ENCODE measurements at places on chromosomes 5 and 9.

DNA sequence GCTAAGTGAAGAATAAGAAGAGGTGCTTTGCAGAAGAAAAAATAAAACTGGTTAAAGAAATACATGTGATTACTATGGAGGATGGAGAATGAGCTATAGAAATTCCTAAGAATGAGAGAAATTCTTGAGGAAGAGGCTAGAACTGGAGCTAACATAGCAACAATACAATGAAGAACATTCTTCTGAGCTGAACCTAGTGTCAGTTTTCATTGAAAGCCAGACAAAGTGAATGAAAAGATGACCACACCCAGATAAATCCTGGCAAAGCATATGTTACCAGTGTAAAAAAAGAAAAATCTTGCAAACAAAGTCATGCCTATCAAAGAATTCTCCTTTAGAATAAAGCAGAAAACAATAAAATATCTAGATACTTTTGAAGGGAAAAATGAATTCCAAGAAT lies 39.6 kb downstream of the SGCD start:
- DNase-seq: no peak

- DNase-seq: no peak
Observed at GRCh38 chr5:143047091-143047490, 276.9 kb downstream of the ARHGAP26 start.

GRCh38 chr5:88548136-88548805 lies 279.6 kb upstream of the TMEM161B start:
- DNase-seq: no peak

DNA sequence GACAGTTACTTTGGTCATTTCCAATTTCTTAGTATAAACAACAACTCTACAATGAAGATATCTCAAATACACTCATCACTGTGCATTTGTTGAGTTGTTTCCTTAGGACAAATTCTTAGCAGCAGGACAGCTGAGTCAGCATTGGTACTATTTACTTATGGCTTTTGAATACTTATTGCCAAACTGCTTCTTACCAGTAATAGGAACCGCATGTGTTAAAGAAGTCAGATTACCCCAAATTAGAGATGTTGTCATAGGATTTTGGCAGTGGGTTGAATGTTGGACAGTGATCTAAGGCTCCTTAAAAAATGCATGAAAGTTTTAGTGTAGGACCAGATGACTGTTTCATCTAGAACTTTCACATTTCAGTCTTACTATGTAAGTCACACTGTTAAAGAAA lies 280.1 kb upstream of the DMRT1 start:
- DNase-seq: no peak

GRCh38 chr9:134136996-134137299 lies 1.1 kb downstream of the WDR5 start:
- no peak for DNase-seq

GRCh38 chr5:72908664-72909063 lies 47.2 kb upstream of the FCHO2 start:
- no peak for DNase-seq

- DNase-seq: no peak
Observed at GRCh38 chr5:87541033-87541432, 128.3 kb upstream of the CCNH start.

GRCh38 chr5:77294185-77294584 lies 83.7 kb downstream of the PDE8B start:
- DNase-seq: no peak

- DNase-seq: no peak
Observed at GRCh38 chr5:110441035-110441434, 285.4 kb downstream of the TMEM232 start.

DNA sequence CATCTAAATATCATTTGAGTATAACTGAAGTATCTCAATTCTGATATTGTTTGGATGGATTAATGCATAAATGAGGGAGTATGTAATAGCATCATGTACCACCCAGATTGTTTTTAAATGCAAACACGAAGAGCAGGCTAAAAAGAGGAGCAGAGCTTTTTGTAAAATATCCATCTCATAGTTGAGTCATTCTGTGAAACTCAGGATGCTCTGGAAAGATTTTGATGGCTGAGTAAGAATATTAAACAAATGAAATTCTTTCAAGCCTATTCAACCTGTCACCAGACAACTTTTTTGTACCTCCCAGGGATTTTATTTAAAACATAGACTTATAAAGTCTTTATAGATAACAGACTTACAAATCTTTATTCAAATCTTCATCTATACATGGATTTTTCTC lies 625.9 kb downstream of the TLE4 start:
- DNase-seq: no peak

GRCh38 chr9:6147846-6148245 lies 67.8 kb upstream of the IL33 start:
- DNase-seq: no peak

- no peak for DNase-seq
Observed at GRCh38 chr5:81214848-81215247, 18.3 kb upstream of the CKMT2 start.

GRCh38 chr9:88234114-88234513 lies 95.8 kb upstream of the SPATA31C2 start:
- no peak for DNase-seq

GRCh38 chr5:168960497-168960896 lies 340.4 kb downstream of the SLIT3 start:
- DNase-seq: no peak

- DNase-seq: no peak
Observed at GRCh38 chr5:131147258-131147657, 17.8 kb downstream of the HINT1 start.

GRCh38 chr5:110623874-110624273 lies 102.6 kb downstream of the TMEM232 start:
- DNase-seq: no peak

GRCh38 chr5:149740866-149741459 lies 10.9 kb downstream of the PPARGC1B start:
- no peak for DNase-seq

- DNase-seq: no peak
Observed at GRCh38 chr9:76969716-76970115, 49.7 kb upstream of the FOXB2 start.

GRCh38 chr5:118580949-118581348 lies 407.4 kb downstream of the DTWD2 start:
- no peak for DNase-seq

- DNase-seq: no peak
Observed at GRCh38 chr9:97412626-97413385, 910 bp downstream of the TDRD7 start.

- DNase-seq: no peak
Observed at GRCh38 chr5:171420431-171421241, 1.2 kb downstream of the FGF18 start.

GRCh38 chr5:6843335-6843734 lies 130.1 kb downstream of the TENT4A start:
- no peak for DNase-seq

- no peak for DNase-seq
Observed at GRCh38 chr5:10168254-10168653, 81.4 kb downstream of the ATPSCKMT start.

GRCh38 chr5:176383961-176384360 lies 4.4 kb downstream of the NOP16 start:
- DNase-seq: no peak

- DNase-seq: no peak
Observed at GRCh38 chr9:843427-843785, 1.9 kb downstream of the DMRT1 start.

DNA sequence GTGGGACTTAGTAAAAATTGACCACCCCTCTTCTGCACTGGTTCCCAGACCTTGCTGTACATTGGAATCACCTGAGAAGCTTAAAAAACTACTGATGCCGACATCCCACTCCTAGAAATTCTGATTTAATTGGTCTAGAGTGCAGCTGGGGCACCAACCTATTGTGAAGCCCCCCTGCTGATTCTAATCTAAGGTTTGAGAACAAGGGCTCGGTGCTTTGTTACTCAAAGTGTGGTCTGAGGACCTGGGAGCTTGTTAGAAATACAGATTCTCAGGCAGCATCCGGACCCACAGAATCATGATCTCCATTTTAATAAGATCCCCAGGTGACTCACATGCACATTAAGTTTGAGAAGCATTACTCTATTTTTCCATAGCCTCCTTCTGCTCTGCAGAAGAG lies 57.8 kb upstream of the LPAR1 start:
- no peak for DNase-seq

- no peak for DNase-seq
Observed at GRCh38 chr5:81838307-81838906, 87.5 kb upstream of the SSBP2 start.

DNA sequence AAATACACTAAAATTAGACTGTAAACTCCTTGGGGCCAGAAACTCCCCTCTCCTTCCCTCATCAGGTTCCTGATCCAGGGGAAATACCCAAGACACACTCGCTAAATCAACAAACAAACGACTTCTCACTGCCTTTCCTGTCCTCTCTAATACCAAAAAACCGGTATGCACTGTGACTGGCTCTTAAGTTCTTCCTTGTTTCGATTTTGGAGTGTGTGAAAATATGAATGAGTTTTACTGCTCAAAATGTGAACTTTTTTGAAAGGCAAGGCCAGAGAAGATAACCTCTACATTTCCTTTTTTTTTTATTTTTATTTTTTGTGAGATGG lies 81.1 kb upstream of the EPB41L4B start:
- no peak for DNase-seq

DNA sequence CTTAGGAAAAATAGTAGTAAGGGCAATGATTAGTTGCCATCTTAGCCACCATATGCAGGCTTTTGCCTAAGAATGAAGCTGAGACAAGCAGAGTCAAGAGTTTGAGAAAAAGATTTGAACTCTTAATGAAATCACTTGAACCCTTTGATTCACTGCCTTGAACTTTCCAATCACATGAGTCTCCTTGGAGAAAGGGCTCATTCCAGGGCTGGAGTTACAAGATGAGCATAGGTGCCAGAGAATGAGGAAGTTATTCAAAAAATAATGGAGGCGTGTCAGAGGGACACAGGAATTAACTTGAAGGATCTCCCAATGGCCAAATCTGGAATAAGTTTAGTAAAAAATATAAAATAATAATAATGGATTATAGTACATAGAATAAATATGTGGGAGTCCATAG lies 35.3 kb downstream of the MAT2B start:
- DNase-seq: no peak

DNA sequence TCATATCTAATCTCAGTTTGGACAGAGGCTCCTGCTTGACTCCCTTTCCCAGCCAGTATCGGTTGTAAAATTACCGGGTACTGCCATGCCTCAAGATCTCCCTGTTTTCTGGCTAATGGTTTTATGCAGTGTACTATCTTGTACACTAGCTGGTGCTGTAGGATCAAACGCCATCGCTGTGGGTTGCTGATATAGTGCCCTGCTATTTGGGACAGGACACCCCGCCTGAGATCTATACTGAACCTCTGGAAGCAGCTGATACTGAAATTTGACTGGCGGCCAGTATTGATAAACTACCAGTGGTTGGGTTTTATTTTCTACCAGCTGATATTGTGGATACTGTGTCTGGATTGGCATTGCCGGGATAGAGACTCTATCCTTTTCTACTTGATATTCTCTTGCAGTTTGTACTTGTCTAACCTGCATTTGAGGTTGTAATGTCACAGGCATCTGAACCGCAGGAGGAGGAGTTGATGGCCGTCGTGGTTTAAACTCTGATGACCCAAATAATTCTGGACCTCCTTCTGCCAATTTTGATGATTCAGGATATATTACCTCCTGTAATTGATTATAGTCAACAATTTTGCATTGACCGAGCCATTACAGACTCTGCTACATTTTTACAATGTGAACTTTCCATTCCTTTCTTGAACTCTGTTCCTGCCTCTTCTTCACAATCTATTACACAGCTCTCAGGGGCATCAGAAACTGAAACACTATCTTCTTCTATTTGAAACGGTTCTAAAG lies 112.5 kb upstream of the LARP1 start:
- no peak for DNase-seq

- no peak for DNase-seq
Observed at GRCh38 chr5:154767576-154767975, 12.4 kb downstream of the LARP1 start.

DNA sequence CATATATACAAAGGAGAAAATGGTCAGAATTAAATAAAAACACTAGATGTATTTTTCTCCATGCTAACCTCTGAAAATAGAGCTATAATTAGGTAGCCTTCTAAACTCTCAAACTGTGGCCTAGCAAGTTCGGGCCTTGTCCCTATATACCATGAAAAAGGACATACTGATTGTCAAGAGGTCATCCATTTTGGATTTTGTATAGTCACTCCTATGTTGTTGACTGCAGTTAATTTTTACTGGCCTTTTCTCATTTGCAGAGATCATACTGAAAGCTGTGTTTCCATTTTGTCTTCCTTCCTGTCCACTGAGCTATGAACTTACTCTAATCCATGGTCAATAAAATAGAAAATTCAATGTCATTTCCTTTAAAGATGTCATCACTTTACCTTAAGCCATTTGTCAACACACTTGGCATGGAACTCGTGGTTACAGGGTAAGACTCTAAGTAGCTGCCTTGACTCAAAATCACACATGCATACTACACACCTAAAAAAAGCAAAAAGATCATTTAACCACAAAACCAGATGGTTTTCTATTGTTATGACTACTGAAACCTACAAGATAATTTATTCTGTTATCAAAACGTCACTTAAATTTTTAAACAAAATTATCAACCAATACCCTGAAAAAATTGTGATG lies 58.0 kb downstream of the RNF38 start:
- DNase-seq: no peak

DNA sequence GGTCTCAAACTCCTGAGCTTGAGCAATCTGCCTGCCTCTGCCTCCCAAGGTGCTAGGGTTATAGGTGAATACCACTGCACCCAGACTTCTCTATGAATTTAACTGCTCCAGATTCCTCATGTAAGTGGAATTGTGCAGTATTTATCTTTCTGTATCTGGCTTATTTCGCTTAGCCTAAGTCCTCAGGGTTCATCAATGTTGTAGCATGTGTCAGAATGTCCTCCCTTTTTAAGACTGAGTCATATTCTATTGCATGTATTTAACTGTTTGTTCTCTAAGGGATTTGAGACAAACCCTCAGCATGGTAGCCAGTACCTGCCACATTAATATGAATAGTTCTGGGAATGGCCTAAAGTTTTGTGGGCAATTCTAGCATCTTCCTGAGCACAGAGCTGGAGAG lies 53.9 kb upstream of the TUT7 start:
- DNase-seq: no peak

DNA sequence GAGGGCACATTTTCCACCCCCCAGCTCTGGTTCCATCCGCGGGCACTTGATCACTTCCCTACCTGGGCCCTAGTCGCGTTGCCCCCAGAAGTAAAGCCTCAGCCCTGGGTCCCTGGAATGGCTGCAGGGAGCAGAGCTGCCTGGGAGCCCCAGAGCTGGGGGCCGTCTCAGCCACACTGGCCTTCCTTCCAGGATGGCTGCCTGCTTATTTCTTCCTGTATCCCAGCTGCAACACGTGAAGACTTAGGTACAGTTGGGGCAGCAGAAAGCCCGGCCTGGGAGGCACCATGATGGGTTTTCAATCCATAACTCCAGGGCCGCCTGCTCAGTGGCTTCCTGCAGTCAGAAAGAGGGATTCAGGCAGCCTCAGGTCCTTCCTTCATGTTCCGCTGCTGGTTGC lies 232.3 kb downstream of the IRX2 start:
- DNase-seq: no peak

GRCh38 chr9:37574241-37574721 lies 1.9 kb downstream of the FBXO10 start:
- DNase-seq: no peak

GRCh38 chr9:129751841-129752801 lies 721 bp downstream of the PTGES start:
- DNase-seq: no peak

GRCh38 chr5:52814352-52815148 lies 26.8 kb downstream of the ITGA1 start:
- no peak for DNase-seq

- DNase-seq: no peak
Observed at GRCh38 chr9:70385426-70385825, 29.0 kb downstream of the KLF9 start.
